ENCODE measurements at places on chromosomes 1 and 21.

- no peak for DNase-seq
Observed at GRCh38 chr1:174165471-174166137, 6.3 kb downstream of the RABGAP1L start.

- no peak for DNase-seq
Observed at GRCh38 chr1:179825206-179825605, 52.4 kb downstream of the TOR1AIP2 start.

GRCh38 chr1:28286111-28286510 is 26.8 kb downstream of the SESN2 start:
- no peak for DNase-seq

DNA sequence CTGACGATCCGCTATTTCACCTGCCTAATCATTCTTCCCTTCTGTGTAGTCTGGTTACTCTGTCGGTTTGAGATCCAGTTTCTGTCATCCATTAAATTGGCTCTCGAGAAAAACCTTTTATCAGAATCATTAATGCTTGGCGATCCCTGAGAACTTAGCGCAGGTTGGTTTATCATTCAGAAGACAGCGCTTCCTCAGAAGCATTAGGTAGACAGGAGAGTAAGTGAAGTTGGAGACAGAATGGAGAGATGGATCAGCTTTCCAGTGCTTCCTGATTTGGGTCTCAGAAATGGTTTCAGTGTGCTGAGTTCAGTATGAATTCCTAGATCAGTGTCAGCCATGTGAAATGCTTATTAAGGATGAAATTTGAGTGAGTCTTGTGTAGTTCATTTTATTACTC is 1.3 kb downstream of the USP1 start:
- no peak for DNase-seq

- DNase-seq = no peak
Observed at GRCh38 chr1:21613072-21613867, 55.9 kb downstream of the RAP1GAP start.

DNA sequence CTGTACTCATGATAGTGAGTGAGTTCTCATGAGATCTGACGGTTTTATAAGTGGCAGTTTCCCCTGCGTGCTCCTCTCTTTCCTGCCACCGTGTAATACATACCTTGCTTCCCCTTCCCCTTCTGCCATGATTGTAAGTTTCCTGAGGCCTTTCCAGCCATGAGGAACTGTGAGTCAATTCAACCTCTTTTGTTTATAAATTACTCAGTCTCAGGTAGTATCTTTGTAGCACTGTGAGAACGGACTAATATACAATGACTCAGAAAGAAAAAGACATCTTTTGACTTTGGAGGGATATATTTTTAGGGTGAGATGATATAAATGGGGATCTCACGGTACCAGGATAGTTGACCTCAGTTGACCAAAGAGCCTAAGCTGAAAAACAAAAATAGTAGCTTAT is 74.7 kb upstream of the BACH1 start:
- DNase-seq = no peak

GRCh38 chr1:25795946-25796810 is 3.8 kb upstream of the SELENON start:
- no peak for DNase-seq

DNA sequence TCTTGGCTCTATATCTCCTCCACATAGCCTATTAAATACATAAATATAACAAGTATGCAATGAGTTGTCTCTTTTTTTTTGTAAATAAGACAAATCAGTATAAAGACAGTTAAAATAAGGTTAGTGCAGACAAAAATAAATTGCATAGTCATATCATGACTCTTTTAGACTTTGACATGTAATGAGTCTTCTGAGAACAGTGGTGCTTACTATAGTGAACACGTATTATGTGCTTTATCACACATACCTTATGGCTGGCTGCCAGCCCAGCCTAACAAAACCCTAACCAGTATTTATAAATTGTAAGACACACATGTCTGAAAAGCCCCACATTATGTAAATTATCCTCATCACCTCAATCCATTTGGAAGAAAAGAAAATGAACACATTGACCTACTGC is 29.1 kb upstream of the F13B start:
- DNase-seq = no peak

GRCh38 chr1:158014731-158015320 is 21.4 kb downstream of the KIRREL1 start:
- no peak for DNase-seq

- DNase-seq = no peak
Observed at GRCh38 chr1:245201827-245202226, 47.0 kb downstream of the KIF26B start.

GRCh38 chr1:201655910-201656309 is 117.0 kb downstream of the NAV1 start:
- DNase-seq = no peak

DNA sequence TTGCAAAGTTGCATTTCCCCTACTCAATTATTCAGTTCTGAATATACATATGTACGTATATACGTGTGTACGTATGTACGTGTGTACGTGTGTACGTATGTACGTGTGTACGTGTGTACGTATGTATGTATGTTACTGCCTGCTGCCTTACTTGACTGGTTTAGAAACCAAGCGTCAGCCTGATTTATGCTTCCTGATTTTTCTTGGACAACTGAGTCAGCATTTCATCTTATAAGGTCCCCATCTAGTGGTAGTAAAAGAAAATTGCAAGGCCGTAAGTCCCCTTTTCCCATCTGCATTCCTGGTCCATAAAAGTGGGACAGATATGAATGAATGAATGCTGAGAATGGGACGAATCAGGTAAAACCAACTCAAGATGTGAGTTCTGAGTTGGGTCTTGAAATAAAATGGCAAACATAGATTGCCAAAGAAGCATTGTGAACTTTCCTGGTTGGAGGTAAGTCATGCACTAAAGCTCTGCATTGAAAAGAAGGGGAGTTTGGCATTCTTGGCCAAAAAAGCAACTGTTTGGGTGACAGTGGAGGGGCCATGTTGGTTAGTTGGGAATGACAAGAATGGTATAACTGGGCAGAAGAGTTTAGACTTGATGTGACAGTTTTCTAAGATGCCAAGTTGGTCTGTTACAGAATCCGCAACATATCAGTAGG is 76.4 kb upstream of the DNAH14 start:
- DNase-seq = no peak

- DNase-seq = no peak
Observed at GRCh38 chr1:117389284-117389683, 22.0 kb downstream of the MAN1A2 start.

DNA sequence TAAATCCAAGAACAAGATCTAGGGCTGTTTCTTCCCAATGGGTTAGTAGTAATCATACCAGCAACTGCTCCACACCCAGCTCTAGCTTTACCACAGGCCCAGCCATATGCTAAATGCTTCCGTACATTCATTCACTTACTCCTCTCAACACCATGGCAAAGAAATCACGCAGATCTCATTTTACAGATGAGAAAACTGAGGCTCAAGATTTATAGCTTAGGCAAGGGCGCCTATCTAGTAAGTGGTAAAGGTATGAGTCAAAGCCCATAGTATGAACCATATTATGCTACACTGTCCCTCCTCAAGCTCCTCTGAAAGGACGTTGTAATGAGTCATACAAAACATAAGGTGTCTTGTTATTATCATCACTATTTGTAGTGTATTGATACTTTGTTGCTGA is 82.2 kb downstream of the NIBAN1 start:
- DNase-seq = no peak

- DNase-seq = no peak
Observed at GRCh38 chr1:208433971-208434370, 189.8 kb upstream of the PLXNA2 start.

- DNase-seq = no peak
Observed at GRCh38 chr21:35601211-35601610, 459.1 kb downstream of the SETD4 start.

DNA sequence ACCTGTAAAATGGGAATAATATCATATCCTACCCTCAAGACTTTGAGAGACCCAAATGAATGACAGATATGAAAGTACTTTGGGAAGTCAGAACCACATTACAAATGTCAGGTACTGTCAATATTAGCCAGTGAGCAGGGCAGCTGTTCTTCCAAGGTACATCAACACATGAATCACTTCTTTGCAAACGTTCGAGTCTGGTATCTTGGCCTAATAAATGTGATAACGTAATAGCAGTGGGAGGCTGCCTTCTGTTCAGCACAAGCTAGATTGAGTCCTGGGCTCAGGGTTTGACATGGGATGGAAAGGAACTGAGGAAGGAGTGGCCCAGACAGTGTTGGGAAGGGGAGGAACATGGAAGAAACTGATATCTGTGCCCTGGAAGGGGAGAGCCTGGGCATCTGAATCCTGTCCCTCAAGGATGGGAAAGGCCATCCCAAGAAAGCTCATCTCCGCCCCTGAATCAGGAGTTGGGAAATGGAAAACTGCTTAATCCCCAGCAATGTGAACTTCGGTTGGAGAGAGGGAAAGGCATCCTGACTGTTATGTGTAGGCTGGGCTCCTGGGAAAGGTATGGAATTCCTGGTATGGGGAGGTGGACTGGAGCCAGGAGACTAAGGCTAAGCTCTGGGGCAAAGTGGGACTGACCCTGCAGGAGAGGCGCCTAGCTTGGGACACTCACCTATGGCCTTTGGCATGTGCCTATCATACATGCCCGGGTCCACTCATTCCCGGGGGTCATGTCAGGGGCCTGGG is 14.3 kb downstream of the KCNC4 start:
- DNase-seq = no peak

DNA sequence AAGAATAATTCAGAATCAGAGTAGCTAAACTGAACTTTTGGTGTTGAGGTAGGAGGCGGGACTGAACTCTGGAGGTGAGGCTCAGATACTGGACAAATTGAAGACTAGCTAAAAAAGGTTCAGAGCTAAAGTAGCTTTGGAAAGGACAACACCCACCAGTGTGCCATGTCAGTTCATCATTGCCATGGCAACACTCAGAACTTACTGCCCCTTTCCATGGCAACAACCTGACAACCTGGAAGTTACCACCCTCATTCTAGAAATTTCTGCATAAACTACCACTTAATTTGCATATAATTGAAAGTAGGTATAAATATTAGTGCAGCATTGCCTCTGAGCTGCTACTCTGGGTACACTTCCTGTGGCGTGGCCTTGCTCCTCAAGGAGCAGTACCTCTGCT is 30.3 kb upstream of the POGK start:
- DNase-seq = no peak

- DNase-seq = peak; percentile 86
Observed at GRCh38 chr1:2189459-2190425, 4.8 kb downstream of the FAAP20 start.

- DNase-seq = no peak
Observed at GRCh38 chr1:223331929-223332328, 32.0 kb downstream of the SUSD4 start.

DNA sequence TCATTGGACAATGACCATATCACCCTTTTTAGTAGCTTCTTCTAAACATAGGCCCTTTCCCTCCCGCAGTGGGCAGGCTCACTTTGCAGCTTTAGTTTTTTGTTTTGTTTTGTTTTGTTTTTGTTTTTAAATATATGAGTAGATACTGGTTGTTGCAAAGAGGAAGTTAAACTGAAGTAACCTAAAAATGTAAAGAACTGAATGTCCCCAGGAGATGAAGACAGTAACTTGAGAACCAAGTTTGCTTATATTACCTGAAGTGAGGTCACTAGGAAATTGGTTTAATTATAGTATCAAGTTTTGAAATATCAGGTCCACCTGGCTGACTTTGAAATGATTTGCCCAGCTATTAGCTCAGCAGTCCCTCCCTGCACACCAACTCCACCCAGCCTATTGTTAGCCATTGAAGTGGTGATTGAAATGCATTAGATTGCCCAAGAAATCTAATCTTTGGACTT is 18.2 kb downstream of the SMAP2 start:
- no peak for DNase-seq

All from stimulated activated CD4-positive, alpha-beta T cell treated with anti-CD3 and anti-CD28 coated beads, Interleukin-12 subunit alpha, Interleukin-12 subunit beta, amount 100 ng/mL, for 4 hours (primary cell).